Activated T-helper 1 cell treated with anti-CD3 and anti-CD28 coated beads, Interleukin-2, amount 50 U/mL, for 16 hours (primary cell): ENCODE measurements at places on chromosomes 3 and 15.

DNA sequence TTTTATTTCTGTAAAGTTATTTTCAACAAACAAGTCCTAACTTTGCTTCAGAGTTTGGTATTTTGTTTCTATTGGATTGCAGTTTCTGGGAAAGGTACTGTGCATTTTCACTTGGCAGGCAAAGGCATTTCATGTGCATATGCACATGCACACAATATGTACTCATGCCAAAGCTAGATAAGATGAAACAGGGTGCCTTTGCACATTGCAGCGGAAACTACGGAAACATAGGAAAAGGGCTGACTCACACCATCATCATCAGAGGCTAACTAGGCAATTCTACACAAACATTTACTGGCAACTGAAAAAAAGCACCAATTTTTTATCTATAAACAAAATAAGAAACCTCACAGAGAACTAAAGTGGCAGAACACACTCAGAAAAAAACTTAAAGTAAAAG, 550.6 kb upstream of the NECTIN3 start:
- no peak for DNase-seq

GRCh38 chr15:80233581-80233980, 18.4 kb downstream of the CTXND1 start:
- no peak for DNase-seq

- DNase-seq, result no peak
These were observed 76.6 kb downstream of the LRRFIP2 start for GRCh38 chr3:37097776-37098175.

DNA sequence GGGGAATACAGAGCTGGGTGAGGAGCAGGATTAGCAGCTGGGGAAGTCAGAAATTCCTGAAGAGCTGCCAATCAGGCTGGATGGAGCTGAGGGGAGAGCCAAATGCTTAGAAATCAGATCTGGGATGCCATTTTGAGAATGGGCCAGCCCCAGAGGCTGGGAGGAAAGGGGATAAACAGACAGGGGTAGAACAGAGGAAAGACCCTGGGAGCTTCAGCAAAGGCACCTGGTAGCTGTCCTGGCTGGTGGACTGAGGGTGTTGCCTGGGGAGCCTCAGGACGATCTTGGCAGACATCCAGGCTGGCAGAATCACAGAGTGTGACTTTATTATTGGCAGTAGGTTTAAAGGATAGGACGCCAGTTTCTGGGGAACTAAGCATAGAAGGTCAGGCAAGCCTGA, 97.8 kb downstream of the SQOR start:
- DNase-seq, result no peak

DNA sequence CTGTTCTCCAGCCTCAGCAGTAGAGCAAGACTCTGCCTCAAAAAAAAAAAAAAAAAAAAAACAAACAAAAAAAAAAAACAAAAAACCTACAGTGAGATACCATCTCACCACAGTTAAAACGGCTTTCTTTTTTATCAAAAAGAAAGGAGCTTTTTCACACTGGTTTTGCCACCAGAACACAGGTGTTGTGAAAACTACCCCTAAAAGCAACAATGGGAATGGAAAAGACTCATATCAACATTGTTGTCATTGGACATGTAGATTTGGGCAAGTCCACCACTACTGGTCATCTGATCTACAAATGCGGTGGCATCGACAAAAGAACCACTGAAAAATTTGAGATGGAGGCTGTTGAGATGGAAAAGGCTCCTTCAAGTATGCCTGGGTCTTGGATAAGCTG, 24.8 kb upstream of the SLC25A38 start:
- no peak for DNase-seq

- DNase-seq, result no peak
These were observed 14.0 kb downstream of the CSNK1G1 start for GRCh38 chr15:64341961-64342360.

DNA sequence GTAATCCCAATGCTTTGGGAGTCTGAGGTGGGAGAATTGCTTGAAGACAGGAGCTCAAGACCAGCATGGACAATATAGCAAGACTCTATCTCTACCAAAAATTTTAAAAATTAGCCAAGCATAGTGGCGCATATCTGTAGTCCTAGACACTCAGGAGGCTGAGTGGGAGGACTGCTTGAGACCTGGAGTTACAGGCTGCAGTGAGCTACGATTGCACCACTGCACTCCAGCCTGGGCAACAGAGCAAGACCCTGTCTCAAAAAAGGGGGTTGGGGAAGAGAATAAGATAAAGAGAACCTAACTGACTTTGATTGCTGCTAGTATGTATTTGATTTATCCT, 755 bp downstream of the CD200R1 start:
- DNase-seq, result no peak

- peak; percentile 21 for DNase-seq
These were observed 41.0 kb downstream of the ABHD2 start for GRCh38 chr15:89129123-89129815.

DNA sequence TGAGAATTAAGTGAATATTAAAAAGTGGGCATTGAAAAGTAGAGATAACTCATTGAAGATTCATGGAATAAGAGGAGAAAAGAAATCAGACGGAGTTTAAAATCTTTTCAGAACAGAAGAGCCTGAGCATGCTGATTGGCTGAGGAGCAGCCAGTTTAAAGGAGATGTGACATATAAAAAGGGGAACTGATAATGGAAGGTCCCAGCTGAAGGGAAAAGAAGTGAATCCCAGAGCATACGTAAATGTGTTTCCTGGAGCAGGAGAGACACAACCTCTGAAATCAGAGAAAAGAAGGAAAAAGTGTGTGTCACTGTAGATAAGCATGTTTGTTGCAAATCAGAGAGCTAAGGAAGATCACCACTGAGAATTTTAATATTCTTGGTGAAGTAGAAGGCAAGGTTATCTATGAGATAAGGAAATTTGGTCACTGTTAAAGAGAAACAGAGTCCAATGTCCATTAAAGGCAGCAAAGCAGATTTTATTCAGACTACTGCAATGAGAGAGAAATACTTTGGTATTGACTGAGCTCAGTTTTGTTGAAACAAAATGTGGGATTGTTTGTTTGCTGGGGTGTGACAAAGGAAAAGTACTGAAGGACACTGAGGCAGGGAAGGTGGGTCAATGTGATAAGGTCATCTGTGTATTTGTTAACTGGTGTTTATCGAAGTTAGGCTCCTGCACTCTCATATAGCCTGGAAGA, 84.6 kb upstream of the WDR72 start:
- DNase-seq, result no peak

GRCh38 chr15:98943601-98944151, 63.9 kb downstream of the PGPEP1L start:
- DNase-seq, result no peak

GRCh38 chr3:104291878-104292277, 1074.8 kb upstream of the ALCAM start:
- DNase-seq, result no peak

DNA sequence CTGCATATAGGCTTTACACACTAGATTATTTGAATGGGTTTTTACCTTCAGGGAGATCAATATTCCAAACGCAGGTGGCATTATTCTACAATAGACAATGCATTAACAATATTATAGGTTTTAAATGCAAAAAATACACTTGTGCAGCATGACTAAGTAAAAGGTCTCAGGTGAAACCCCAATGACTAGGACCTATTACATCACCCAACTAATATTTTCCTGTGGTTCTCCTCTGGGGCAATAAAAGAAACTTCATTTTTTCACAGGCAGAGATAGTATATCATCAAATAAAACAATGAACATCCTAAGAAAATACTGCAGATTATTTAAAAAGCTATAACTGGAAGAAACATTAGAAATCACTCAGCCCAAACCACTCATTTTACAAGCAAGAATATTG, 375.3 kb downstream of the ROBO1 start:
- DNase-seq, result no peak

DNA sequence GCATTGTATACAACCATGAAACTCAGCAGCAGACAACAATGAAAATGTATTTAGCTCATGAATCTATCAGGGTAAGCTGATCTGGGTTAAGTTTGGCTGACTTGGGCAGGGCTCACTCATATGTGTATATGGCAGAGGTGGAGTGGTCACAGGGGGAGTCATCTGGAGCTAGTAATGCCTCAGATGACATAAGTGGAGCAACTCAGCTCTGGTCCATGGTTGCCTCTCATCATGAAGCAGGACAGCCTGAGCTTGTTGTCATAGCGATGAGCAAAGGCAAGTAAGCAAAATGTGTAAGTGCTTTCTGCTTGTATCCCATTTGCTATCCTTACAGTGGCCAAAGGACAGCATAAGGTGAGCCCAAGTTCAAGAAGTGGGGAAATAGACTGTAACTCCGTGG, 64.5 kb downstream of the ALCAM start:
- no peak for DNase-seq

DNA sequence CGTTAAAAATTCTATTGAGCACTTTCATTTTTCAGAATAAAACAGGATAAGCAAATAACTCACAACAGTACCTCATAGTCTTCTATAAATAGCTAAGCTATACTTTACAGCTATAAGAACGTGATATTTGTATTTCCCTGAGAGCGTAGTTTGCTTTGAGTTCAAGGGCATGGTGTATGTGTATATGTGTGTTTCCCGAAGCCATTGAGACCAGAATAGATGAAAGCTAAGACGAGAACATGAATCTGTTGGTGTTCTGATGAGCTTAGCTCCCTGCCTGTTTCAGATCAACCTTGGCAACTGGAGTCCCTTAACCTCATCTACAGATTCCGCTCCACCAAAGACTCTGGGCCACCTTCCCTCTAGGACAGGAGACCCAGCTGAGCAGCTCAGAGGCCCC, 59.5 kb upstream of the MCF2L2 start:
- DNase-seq, result no peak

DNA sequence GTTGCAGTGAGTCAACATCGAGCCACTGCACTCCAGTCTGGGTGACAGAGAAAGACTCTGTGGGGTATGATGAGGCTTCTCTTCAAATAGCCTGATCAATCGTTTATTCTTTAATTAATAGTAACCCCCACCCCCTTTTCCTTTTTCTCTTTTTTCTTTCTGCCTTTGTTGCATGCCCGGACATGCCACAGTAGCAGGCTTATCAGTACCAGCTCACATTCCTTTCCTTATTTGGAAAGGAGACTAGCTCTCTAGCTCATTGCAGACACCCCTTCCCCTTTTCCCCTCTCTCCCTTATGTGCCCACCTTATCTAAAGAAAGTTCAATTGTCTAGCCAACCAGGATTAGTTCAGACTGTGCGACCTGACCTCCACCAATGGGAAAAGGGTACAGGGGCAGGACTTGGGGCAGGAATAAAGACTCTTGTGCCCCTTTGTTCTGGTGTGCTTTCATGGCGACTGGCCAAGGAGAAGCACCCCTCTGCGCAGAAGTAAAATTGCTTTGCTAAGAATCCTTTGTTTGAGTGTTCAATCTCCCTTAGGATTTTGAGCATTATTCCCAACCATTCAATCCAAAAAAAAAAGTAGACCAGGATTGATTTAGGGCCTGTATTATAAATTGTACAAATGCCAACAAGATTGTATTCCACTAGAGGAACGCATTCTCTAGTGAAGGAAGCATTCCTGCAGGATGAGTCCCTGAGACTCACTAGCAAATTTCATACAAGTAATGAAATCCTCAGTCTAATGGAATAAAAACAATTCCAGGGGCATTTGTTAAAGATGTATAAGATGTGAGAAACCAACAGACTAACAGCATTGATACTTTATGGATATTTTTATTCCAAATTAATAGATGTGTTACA, 95.8 kb upstream of the SNRPN start:
- no peak for DNase-seq

DNA sequence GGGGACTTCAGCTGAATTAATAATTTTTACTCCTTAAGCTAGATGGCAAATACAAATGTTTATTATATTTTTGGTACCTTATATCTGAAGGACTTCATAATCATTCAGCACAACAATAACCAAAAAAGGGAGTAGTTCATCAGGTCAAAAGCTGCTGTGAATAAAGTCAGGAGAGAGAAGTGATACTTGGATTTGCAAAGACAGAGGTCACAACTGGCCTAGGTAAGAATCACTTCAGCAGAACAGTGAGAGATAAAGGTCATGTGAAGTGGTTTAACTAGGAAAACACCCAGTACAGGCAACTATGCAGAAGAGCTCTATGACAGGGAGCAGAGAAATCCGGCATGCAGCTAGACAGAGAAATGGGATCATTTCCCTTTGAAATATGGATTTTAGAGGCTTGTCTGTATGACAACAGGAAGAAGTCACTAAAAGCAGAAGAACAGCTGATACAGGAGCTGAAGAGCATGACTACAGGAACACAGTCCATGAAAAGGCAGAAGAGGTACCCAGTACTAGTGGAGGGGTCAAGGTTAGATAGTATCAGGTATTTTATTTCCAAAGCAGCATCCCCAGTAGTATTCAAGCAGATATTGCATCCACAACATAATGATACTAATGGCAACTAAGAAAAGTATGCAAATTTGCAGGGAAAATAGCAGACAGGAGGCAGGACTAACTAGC, 25.7 kb downstream of the ZMAT3 start:
- no peak for DNase-seq

- DNase-seq, result no peak
These were observed 81.1 kb downstream of the BTD start for GRCh38 chr3:15682561-15683185.

DNA sequence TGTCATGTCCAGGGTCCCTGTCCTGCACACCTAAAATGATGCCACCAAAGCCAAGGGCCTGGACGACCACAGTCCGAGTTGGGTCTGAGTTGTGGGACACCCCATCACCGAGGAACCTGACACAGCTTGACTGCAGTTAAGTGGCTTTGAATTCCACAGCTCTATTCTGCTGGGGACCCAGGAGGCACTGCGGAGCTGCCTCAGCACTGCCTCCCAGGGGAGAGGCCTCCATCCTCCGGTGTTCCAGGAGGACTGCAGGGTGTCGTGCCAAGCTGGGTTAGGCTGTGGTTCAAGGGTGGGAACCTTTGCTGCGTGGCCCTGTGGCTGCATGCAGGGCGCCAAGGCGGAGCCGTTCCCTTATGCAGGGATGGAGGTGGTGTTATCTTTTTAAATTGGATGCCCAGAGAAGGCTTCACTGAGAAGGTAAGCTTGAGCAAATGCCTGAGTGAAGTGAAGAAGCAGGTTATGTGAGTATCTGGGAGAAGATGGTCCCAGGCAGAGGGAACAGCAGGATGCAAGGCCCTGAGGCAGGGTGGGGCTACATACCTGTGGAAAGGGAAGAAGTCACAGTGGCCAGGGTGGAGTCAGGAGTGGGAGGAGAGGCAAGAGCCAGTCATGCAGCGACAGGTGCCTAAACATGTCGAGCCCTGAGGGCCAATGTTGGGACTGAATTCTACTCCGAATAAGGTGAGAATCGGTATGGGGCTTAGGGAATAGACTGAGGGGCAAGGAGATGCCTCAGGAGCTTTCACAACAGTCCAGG, 144.8 kb downstream of the TPRA1 start:
- DNase-seq, result no peak
